Lower lobe of right lung (tissue), 2 donors: ENCODE measurements at places on chromosomes 6 and 20.

GRCh38 chr6:66553441-66553840 lies 846.4 kb upstream of the EYS start:
- no peak for DNase-seq

DNA sequence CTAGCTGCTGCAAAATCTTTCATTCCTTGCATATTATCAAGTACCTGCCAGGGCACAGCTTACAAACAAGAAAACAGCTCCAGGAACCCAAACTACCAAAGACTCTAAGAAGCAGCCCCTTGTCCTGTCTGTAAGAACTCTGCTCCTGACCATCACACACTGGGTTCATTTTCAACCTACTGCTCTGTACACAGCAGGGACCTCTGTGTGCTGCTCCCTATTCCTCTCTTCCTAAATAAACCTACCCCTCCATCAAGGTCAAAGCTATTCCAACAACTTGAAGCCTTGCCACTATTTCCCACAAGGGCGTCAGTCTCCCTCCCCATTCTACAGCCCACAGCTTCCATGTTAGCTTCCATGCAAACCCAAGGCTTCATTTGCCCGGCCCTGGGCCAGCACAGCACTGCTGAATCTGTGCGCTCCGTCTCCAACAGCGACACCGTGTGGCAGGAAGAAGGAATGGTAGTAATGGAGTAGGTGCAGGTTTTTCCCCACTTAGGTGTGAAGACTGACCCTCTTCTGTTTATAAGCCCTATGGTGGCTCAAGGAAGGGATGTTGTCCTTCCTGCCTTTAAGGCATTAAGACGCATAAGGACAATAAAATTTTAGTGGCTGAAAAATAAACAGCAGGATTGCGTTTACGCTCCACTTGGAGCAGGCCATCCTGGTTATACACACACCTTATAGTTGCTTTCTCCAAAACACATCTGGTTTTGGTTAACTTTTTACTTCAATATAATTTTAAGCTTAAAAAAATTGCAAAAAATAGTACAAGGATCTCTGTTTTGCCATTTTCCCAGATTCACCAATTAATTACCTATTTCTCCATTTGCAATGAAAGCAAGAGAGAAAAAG lies 115.2 kb upstream of the NXT1 start:
- peak; percentile 80 for DNase-seq

DNA sequence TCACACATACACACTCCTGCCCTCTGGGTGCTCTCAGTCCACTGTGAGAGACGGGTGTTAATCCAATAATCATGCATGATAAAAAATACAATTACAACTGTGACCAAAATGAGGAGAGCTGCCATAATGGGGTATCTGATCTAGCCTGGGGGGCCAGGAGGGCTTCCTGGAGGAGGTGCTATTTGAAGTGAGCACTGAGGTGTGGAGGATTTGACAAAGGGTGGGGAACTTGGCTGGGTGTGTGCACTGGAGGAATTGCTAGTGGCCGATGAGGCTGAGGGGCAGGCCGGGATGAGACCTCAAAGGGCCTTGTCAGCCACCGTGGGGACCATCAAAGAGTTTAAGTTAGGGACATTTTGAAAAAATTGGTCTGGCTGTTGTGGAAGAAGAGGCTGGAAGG lies 34.8 kb downstream of the VSTM2L start:
- no peak for DNase-seq

DNA sequence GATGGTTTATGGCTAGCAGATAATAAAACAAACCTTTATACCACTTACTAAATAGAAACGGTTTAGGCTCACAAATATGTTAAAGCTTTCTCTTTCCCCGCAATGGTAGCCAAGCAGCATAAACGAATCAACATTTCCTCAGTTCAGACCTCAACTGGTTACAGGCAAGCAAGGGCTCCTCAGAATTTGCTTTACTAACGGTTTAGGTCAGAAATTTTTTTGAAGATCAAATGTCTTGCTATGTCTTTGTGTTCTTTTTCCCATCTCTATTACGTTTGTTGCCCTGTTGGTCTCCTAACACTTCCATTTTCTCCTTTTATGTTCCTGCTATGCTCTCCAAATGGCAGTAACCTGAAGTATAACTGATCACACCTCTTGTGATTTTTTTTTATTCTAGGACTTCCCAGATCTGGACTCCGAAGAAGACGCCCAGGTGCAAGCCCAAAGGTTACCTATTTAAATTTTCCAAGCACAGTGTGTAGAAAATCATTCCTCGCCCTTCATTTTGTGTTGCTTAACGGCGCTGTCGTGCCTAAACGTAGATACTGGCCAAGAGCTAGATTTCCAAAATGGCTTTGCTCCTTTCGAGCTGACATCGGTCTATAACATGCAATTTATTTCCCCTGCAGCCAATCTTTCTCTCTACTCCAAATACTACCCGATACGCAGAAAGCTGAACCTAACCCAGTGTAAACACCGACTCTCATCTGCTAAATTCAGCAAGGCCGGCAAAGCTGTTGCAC lies 717 bp upstream of the ASF1A start:
- DNase-seq: no peak

DNA sequence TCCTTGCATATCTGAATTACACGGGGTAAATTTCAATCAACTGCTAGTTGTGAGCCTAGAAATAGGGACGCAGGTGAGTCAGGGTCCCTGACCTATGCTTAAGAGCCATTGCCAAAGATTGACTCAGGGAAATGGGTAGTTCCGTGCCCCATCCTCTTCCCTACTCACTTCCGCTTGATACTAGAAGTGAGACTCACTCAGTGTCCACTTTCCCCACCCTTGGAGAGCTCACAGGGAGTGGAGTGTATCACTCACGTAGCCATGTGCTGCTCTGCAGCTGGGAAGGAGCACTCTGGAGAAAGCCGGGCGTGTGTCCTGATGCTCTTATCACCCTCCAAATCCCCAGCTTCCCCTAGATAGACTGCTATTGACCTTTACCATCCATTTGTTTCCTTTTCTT lies 543 bp upstream of the MUC22 start:
- DNase-seq: no peak

DNA sequence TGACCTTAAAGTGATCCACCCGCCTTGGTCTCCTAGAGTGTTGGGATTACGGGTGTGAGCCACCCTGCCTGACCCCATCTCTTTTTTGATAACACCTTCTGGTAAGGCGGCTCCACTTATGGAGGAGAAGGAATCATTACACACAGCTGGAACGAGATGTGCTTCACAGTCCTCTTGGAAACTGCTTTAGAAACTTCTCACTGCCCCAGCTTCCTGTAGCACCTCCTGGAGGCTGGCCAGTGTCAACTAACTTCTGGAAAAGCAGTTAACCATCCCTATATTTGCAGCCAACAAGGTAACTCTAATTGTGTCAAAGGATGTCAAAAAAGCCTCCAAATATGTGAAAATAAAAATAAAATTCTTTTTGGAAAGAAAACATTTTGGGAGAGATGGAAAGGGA lies 48.8 kb upstream of the BCLAF1 start:
- no peak for DNase-seq
